Osteoblast (primary cell): ENCODE measurements at places on chromosomes 12 and 14.

GRCh38 chr14:30993071-30993470 lies 32.4 kb upstream of the AP4S1 start:
- DNase-seq, result no peak

DNA sequence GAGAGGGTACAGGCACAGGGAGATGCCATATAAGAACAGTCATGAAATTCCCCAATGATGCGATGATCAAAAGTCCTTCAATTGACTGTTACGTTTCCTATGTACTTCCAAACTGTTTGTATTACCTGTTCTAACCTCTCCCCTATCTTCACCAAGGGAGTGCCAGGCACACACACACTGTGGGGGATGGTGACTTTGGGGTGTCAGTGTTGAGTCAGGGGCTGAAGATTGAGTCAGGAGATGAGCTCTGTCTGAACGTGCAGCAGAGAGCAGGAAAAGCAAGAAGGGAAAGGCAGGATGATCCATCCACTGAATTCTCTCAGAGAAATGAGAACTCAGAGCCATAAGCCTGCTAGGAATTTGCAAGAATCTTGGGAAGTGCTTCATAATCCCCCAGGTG lies 153.4 kb downstream of the EFCAB11 start:
- no peak for DNase-seq

DNA sequence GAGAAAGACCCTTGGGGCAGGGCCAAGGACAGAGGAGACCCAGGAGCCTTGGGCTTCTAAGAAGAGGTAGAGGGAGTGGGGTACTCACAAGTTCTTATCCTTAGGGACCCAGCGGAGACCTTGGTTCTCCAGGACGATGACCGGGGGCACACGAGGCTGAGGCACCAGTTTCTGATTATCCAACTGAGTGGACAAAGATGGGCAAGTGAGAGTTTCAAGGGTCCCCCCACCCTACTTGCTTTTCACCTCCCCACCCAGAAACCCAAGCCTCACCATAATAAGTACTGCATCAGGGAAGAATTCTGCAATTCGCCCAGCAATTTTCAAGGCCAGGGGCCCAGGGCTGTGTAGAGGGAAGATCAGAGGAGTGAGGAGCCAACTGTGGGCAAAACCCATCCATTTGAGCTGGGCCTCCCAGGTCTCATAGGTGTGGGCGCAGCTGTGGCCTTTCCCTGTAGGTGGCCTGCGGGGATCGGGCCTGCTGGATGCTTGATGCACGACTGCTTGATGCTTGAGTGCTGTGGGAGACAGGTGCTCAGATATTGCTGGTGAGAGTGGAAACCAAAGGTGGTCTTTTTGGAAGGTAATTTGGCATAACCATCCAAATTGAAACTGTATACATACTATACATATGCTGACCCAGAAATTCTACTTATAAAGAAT lies 2.0 kb downstream of the EMC9 start:
- no peak for DNase-seq

GRCh38 chr12:1949771-1950470 lies 31.5 kb upstream of the CACNA2D4 start:
- no peak for DNase-seq

- DNase-seq, result no peak
Measured at GRCh38 chr14:100714258-100714892, 12.3 kb upstream of the DLK1 start.

- DNase-seq, result no peak
Measured at GRCh38 chr14:49250109-49250508, 336.1 kb downstream of the RPS29 start.
